Activated CD4-positive, alpha-beta T cell treated with anti-CD3 and anti-CD28 coated beads for 24 hours (primary cell): ENCODE measurements at places on chromosomes 11 and 22.

DNA sequence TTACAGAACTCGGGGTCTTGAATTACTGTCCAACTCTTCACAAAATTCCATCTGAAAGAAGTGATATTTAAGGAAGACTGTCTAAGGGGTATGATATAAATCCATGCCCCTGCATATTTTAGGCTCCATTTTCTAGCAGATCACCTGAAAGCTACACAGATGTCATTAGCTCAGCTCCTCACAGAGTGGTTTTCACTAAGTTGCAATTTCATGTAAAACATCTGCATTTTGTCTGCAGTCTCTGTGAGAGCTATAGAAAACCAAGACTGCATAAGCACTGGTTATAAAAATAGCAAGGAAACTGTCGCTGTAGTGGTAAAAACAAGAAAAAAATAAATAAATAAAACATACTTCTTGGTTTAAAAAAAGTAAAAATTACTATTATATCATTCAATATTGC lies 103.4 kb downstream of the RPL27A start:
- no peak for DNase-seq

DNA sequence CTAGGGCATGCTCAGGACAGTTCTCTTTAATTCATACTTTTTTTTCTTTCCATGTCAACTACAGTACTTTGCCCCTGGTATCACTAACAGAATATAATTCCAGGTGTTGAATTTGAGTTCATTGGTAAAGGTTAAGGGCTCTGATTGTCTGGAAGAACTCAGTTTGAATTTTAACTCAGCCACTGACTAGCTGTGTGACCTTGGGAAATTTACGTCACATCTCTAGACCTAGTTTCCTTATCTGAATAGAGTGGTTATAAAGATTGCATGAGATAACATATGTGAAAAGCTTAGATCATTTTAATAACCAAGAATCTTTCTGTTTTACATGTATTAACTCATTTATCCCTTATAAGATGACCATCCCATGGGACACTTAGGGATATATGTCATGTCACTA lies 15.8 kb upstream of the ZC3H12C start:
- DNase-seq = no peak

- no peak for DNase-seq
Measured at GRCh38 chr11:123227763-123228495, 32.9 kb upstream of the CLMP start.

DNA sequence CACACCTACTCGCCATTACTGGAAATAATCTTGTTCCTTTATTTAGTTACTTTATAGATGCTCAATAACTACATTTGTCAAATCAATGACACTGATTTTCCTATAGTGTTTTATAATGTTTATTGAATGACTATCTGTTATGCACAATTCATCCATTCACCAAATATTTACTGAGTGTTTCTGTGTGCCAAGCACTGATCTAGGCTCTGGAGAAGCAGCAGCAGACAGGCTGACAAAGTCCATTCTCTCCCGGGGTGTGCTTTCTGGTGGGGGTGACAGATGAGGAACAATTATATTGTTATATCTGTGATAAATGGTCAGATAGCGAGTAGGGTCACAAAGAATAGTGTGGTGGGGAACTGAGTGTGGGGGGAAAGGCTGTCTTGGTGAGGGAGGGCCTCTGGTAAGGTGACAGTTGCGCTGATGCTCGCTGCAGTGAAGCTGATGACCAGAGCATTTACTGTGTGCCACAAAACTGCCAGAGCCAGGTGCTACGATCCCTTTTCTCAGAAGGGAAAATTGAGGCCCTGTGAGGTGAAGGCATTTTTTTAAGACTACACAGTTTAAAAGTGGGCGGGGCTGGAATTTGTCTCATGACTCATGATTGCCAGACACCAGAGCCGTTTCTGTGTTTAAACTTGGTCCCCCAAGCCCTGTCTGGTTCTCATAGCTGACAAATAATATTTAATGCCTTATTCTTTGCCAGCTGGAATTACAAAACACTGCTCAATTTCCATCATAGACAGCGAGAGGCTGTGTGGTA lies 10.2 kb downstream of the PACS1 start:
- peak; percentile 49 for DNase-seq

- no peak for DNase-seq
Measured at GRCh38 chr22:31953261-31953660, 8.9 kb downstream of the YWHAH start.

GRCh38 chr11:11572386-11572785 lies 49.4 kb downstream of the GALNT18 start:
- no peak for DNase-seq

GRCh38 chr11:38305682-38306081 lies 1707.6 kb upstream of the RAG2 start:
- DNase-seq = no peak

- no peak for DNase-seq
Measured at GRCh38 chr11:74989260-74989638, 516 bp downstream of the NEU3 start.

- no peak for DNase-seq
Measured at GRCh38 chr11:1694846-1695547, 2.0 kb upstream of the KRTAP5-6 start.
